ENCODE measurements at places on chromosomes 1 and 21.

DNA sequence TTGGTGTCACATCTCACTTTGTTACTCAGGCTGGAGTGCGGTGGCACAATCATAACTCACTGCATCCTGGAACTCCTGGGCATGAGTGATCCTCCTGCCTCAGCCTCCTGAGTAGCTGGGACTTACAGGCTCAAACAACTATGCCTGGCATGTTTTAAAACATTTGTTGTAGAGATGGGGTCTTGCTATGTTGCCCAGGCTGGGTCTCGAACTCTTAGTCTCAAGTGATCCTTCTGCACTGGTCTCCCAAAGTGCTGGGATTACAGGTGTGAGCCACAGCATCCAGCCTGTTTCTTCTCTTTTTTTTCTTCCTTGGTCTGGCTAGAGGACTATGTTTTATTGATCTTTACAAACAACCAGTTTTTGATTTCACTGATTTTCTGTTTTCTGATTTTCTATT is 64.6 kb downstream of the LHX4 start:
- DNase-seq, result no peak

- no peak for DNase-seq
Measured at GRCh38 chr1:99503276-99503747, 142.6 kb upstream of the PALMD start.

DNA sequence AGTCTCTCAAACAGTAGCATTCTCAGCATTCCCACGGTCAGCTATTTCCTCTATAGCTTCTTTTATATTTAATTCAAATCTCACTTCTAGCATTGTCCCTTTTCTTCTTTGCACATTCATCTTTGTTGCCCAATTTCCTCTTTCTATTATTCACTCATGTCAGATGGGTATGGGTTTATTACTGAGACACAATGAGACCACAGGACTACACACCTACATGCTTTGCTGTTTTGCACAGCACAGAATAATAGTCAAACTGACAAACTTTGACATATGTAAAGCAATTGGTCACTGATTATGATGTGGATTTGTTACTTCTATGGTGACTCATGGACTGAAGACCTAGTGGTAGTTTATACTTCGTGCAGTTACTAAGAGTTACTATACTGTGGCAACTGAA is 5.8 kb upstream of the CD1C start:
- no peak for DNase-seq

- DNase-seq, result no peak
Measured at GRCh38 chr21:26887251-26887650, 42.0 kb upstream of the ADAMTS1 start.

DNA sequence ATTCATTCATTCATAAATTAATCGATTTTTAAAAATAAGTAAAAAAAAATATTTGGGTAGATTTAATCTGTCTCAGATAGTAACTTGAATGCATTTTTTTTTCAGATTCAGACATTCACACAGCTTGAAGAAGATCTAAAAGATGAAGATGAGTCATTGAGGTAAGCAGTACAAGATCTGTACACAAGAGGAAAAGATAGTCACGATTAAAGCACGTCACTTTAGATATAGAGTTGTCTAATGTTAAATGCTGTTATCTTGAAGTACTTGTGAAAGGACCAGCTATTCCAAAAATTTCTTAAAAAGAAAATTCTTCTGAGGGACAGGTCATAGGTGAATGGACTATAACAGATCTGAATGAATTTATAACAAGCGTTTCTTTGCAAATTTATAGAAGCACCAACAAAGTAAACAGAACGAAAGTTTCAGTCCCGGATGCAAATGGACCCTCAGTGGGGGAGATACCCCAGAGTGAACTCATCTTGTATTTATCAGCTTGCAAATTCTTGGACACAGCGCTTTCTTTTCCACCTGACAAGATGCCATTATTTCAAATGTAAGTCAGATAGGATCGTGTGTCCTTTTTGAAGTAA is 31.2 kb upstream of the MORC3 start:
- DNase-seq, result no peak

GRCh38 chr1:159473335-159473734 is 33.8 kb downstream of the OR10J1 start:
- no peak for DNase-seq

GRCh38 chr1:20472121-20472520 is 13.9 kb downstream of the CAMK2N1 start:
- DNase-seq, result no peak

GRCh38 chr21:33377221-33377920 is 25.8 kb upstream of the IFNGR2 start:
- DNase-seq, result no peak

DNA sequence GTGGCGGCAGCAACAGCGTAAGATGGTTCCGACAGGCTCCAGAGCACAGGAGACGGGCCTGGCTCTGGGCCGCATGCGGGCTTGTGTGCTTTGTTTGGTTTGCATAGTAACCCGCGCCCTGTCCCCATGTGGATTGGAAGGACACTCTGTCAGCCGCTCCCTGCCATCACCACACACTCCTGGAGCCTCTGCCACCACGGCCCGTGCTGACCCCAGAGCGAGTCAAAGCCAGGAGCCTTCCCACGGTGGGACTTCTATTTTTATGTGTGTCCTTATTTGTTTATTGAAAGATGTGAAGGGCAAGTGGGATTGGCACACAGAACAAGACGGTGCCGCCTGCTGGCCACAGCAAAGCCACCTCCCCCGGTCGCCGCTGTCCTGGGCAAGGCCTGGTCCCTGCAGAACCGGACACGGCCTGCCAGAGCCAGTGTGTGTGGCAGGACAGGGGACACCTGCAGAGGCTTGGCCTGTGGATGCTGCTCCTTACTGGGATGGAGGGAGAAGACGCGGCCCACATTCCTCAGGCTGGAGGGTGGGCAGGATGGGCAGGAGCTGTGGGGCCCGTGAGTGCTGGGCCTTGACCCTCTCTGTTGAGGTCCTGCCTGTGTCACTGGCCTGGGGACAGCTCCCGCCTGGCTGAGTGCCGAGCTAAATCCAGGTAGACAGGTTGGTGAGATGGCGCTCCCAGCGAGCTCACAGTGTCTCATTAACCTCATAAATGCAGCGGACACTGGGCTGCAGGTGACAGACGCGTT is 64.4 kb downstream of the AGPAT3 start:
- no peak for DNase-seq

DNA sequence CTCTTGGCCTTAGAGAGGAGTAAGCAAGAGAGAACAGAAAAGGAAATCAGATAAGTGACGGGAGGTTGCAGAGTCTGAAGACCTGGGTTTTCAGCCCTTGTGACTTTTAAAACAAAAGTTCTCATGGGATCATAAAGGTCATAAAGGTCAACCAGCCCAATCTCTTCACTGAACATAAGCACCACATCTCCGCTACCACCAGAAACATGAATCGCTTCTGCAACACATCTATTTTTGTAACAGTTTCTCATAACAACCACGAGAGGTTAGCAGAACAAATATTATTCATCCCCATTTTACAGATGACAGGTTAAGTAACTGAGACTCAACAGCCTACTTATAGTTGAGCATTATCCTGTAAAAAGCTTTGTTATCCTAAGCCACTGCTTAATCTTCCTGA is 5.9 kb downstream of the TRAPPC3 start:
- no peak for DNase-seq

All from NCI-H460 (cell line).